ENCODE measurements at places on chromosomes 4 and X.

GRCh38 chrX:71144651-71145050, at the start of gene NLGN3:
TSS of gene NLGN3 (plus strand) at chrX:71144841. CDS start at chrX:71147750, 2,909 bp downstream.
- no peak for DNase-seq

GRCh38 chr4:108152980-108153379, 15.8 kb downstream of the LEF1 start:
- no peak for DNase-seq

DNA sequence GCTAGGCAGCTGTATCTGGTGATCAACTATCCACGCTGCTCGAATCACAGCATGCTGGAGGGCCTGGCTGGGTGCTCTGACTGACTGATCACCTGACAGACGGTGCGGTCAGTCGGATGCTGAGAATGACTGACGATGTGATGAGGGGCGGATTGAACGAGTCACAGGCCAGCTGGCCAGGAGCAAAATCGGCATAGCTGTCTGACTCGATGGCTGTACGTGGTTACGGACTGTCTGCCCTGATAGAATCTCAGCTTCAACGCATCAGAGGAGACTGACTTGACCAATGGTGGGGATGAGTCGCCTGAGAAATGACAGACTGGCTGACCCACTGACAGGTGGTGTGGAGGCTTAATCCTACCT, 1.0 kb upstream of the SUV39H1 start:
- no peak for DNase-seq

DNA sequence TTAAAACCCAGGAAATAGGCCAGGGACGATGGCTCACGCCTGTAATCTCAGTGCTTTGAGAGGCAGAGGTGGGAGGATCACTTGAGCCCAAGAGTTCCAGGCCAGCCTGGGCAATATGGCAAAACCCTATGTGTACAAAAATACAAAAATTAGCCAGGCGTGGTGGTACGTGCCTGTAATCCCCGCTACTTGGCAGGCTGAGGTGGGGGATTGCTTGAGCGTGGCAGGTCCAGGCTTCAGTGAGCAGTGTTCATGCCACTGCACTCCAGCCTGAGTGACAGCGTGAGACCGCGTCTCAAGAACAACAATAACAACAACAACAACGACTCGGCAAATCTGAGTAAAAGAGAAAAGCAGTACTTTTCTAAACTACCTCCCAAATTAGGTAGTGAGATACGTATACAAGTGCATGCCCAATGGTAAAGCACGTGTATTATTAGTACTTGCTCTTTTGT, 13.0 kb upstream of the NDUFC1 start:
- no peak for DNase-seq

DNA sequence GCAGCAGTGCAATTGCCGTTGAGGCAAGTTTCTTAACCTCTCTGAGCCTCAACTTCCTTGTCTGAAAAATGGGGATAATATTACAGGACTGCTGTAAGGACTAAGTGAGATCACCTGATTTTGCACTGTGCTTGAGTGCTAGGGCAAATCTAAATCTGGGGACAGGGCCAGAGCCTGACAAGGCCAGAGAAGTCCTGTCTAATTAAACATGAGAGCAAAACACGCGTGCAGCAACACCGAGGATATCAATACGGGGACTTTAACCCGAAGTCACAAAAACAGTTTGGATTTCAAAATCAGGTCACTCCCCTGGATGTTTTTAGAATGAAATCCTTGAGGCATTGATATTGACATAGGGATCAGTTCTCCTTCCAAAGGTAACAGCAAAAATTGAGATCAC, 5.7 kb upstream of the GJB1 start:
- no peak for DNase-seq
